A375 (cell line): ENCODE measurements at places on chromosomes 5 and 9. TPM values are rescaled to one million over a fixed set of nuclear protein-coding genes. Genes with fewer than 3 reads are reported as not detected.

The LURAP1L gene
- 13.7 and 20.0 TPM in 2 replicates for total RNA-seq

The DHFR gene
- 43.7 and 44.9 TPM in 2 replicates for total RNA-seq

The SLC6A19 gene
- total RNA-seq: not detected in 2 replicates

The PKD2L2 gene
- total RNA-seq: not detected in 2 replicates

The PHF24 gene
- total RNA-seq: not detected in 2 replicates
